ENCODE measurements at places on chromosomes 7 and 10.

DNA sequence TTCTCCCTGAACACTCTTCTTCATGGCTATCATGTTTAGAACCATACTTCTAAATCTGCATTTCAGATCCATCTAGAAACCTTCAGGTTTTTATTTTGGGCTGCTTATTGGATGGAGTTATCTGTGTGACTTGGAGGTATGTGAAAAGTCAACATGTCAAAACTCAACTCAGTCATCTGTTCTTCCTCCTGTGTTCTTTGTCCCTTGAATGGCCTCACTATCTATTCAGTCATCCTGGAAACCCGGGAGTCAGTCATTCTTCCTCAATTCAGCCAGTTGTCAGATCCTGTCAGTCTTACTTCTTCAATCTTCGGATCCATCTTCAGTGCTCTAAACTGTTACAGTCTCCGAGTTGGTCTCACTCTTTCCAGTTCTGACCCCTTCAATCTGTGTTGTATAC, 52.2 kb downstream of the VKORC1L1 start:
- DNase-seq, result no peak

DNA sequence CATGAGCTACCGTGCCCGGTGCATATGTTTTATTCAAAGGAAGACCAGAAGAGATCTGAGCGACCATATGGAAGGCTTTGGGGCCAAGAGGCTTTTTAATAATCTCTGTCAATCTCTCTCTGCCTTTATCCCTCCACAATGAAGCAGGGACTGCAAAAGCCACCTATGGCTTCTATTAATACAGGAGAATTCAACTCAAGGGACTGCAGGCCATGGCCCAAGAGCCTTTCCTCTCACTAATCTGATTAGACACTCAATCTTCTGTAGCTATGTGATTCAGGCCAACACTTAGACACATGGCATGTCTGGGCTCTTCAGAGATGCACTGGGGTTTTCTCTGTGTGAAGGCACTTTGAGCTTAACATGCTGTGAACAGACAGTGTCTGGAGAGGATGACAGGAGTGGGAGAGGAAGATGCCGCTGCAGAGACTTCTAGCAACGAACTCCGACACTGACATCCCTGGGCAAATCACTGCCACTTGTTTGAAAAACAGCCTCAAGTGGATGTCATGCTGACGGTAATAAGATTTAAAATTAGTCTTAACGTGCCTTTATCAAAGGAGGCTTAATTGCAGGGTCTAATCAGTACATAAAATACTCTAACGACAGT, 114.4 kb upstream of the AOAH start:
- DNase-seq, result no peak

- peak; percentile 1 for DNase-seq
Observed at GRCh38 chr7:87152897-87153641, 816 bp downstream of the DMTF1 start.

- DNase-seq, result no peak
Observed at GRCh38 chr10:77641788-77642397, 4.3 kb upstream of the KCNMA1 start.

DNA sequence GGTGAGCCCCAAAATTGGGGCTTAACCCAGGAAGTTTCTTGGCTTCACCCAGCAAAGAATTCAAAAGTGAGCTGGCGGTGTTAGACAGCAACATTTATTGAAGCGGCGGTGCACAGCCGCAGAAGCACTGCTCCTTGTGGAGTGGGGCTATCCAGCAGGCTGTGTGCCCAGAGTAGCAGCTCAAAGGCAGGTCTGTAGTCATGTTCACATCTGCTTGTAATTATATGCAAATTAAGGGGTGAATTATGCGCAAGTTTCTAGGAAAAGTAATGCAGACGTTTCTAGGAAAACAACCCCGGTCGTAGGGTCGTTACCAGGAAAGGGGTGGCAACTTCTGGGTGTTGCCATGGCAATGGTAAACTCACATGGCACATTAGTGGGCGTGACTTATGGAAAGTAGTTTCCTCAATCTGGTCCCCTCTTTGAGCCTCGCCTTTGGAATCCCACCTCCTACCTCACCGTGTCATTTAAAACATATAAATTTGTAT, 13.7 kb upstream of the KBTBD2 start:
- peak; percentile 19 for DNase-seq

- DNase-seq, result no peak
Observed at GRCh38 chr10:100869399-100869798, 43.4 kb upstream of the SLF2 start.

DNA sequence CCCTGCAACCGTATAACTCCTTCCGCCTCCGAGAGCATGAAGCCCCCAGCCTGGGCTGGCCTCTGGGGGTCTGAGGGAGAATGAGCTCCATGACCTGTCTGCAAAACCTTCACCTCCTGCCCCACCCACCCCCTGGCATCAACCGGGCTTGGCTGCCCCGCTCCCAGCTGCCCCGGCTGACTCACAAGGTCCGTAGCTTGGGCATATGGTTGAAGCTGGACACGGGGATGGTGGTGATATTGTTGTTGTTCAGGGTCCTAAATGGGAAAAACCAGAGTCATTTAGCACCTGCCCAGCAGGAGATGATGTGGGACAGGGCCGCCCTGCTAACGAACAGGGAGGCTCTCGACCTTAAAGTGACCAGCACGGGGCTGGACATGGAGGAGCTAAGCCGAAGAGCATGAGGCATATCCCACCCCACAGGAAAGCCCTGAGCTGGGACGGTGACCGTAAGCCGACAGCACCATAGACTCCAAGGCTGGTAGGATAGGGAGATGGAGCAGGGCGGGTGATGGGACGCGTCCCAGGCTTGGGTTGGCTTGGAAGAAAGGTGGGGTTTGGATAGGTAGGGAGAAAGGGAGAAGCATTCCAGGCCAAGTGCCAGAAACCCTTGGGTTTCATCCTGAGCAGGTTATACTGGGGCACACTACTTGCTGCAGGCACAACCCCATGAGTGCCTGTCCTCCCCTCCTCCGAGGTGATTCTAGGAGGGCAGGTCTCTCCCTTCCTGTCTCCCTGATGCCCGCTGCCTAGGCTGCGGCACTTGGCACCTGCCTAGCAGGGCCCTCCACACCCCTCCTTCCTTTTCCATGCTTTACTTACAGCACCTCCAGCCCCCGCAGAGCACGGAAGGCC, 121.5 kb downstream of the SLIT1 start:
- DNase-seq, result no peak

GRCh38 chr10:59314268-59314667, 48.1 kb downstream of the FAM13C start:
- DNase-seq, result no peak

DNA sequence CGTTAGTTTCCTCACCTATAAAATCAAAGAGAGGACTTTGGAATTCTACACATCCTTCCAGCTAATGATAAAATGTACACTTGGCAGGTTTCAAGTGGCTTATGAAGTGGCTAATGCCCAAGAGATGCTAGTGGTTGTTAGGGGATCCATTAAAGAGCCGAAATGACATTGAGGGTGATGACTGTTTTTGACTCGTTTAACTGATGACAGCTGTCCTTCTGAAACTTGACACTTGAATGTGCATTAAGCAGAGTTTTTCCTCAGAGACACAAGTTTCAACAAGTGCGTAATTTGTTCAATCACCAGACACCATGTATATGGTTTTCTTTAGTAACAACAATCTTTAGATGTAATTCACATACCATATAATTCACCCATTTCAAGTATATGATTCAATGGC, 1.6 kb upstream of the PRF1 start:
- DNase-seq, result no peak

DNA sequence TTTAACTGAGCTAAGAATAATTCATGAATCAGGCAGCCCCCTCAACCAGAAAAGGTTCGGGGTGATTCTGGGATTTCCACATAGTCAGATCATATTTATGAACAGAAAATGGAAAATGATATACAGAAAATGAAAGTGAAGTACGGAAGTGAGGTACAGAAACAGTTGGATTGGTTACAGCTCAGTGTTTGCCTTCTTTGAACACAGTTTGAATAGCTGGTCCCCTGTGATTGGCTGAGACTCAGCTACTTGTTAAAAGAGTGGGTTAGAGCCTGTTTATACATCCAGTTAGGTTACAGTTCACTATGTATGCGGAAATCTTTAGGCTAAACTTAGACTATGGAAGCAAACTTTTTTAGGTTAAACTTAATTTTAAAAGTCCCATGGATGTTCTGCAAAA, 511.7 kb downstream of the PLXDC2 start:
- DNase-seq, result no peak

DNA sequence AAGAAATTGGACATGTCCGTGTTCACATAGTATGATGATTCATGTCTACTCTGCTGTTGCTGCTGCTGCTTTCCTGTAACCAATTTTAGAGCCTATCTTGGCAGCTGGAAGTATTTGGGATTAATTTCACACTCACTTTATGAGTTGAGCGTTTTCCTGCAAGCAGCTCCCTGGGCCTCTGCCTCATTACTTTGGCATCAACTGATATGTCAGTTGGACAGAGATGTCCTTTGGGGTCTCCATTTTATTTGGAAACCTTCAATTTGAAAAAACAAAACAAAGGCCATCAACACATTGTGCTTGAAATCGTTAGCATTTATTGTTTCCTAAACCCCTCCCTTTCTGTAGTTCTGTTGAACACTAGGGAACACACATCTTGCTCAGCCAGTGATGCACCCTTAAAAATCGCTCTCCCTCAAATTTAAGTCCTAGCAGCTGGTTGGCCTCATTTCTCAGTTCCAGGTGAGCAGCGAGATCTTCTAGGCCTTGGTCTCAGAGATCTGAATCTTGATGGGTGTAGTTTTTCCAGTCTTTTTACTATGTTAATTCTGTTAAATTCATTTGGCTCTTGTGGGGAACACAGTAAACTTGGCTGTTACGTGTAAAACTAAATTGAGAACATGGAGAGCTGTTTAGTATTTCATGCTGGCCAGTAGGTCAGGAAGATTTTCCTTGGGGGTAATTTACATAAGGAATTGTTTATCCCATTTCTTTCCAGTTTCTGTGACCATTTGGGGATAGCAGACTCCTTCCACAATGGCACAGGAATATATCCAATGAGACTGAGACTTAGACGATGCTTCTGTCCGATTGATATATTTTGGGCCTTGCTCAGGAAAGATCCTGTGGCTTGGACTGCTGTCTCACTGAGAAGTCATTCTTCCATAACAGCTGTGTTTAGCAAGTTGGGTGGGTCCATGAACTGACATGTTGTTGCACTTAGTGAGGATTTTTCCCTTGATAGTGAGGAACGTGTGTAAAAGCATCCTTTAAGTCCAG, 371.6 kb downstream of the BBS9 start:
- no peak for DNase-seq

DNA sequence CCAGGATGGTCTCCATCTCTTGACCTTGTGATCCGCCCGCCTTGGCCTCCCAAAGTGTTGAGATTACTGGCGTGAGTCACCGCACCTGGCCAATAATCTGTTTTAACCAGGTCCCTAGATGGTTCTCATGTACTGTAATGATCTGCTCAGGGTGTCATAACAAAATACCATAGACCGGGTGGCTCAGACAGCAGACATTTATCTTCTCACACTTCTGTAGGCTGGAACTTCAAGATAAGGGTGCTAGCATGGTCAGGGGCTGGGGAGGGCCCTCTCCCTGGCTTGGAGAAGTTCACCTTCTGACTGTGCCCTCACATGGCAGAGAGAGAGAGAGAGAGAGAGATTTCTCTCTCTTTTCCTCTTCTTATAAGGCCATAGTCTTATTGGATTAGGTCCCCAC, 279.4 kb upstream of the LYZL1 start:
- DNase-seq, result no peak

- DNase-seq, result no peak
Observed at GRCh38 chr10:64196638-64197315, 675.6 kb downstream of the REEP3 start.

- DNase-seq, result no peak
Observed at GRCh38 chr10:34449836-34450235, 365.3 kb downstream of the PARD3 start.

DNA sequence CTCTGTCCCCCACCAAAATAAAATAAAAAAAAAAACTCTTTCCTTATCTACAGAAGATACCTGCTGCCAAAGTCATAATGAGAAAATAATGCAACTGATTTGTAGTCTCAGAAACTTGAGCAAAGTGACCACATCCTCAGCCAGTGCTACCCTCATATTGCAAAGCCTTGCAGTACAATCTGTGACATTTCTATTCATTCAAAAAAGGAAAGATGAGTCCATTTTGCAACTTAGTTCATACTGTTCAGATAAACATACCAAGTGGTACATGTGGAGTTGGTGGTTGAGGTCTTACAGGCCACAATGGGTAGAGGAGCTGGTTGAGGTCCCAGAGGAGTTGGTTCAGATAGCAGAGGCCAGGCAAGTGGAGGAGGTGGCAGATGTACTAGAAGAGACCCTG, 6.5 kb upstream of the EIF5AL1 start:
- DNase-seq, result no peak

GRCh38 chr7:2350861-2351260, 3.8 kb upstream of the EIF3B start:
- DNase-seq, result no peak

DNA sequence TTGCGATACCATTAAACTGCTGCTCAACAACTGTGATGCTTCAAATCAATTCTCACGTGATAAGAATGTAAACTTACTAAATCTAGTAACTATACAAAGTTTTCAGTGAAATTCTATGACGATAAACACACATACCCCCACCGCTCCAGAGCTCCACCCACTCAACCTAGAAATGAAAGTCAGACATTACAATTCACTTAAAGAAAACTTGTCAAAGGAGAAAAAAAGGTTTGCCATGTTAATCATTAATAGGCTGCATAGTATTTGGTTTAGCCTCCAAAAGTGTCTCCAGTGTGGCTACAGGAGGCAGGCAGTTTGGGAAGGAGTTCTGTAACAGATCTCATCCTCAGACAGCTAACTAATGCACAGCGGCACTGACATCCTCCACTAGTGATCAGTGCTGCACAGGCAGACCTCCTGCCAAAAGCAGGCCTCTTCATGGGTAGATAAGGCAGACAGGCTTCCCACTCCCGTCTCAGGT, 3.1 kb downstream of the HERPUD2 start:
- no peak for DNase-seq

DNA sequence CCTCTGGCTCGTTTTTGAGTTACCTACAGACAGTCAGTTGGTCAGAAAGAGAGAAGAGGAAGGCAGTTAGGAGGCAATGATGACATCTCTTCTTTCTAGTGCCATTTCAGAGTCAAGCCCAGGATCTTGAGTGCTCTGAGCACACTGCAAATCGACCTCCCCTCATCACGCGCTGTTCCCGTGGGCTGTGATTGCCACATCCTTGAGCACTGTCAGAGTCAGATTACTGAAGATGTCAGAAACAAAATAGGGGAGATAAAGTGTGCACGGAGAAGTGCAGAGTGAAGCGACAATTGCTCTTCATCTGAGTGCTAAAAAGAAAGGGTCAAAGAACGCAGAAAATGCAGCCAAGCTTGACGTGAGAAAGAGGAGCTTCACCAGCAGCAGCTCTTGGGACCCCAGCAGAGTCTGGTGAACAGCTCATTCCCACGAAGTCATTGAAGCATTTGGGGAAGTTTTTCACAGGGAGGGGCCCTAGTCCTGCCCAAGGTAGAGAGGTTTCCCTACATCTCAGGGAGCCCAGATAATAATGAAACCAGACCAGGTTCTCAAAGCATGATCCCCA, 661.7 kb upstream of the AUTS2 start:
- no peak for DNase-seq

DNA sequence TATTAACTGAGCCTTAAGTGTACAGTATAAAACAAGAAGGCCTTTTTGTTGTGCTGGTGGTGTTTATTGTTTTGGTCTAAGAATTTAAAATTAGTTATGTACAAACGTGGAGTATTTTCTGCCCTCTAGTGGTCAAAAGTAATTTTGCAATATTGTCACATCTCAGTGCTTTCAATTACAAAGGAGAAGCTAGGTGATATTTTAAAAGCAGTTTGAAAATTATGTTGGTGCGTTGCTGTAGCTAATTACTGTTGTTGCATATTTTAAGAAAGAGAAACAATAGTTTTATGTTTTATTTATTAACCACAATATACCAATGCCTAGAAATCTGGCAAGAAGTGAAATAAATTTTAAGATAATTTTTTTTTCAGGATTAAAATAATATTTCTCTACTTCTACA, 11.4 kb downstream of the NPVF start:
- DNase-seq, result no peak

- DNase-seq, result no peak
Observed at GRCh38 chr10:121081306-121081705, 230.1 kb downstream of the WDR11 start.

All from stimulated activated CD4-positive, alpha-beta T cell treated with anti-CD3 and anti-CD28 coated beads, Interleukin-15, amount 100 ng/mL, for 1 hour (primary cell).